ENCODE measurements at places on chromosomes 5 and 9. TPM values are rescaled to one million over a fixed set of nuclear protein-coding genes. Genes with fewer than 3 reads are reported as not detected.

DNA sequence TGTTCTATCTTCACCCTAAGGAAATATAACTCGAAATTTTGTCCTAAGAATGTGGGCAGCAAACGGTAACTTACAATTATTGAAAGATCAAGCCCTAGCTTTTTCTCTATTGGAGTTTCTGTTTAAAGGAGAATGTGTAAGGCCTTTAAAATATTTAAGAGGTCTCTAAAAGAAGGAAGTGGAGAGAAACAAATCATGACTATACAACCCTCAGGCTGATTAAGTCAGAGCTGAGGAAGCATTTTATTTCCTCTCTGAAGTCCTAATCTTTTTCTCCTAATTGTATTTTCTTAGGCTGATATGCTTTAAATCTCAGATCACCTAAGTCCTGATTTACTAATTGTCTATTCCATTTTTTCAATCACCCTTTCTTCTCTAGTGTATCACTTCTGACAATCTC, 1708.8 kb upstream of the C9orf72 start:
- H3K4me1 ChIP-seq, result no peaks in the 10 kb centered on the region
- no peak overlapping the region for H3K27ac ChIP-seq
- H3K36me3 ChIP-seq, result no peaks in the 10 kb centered on the region

DNA sequence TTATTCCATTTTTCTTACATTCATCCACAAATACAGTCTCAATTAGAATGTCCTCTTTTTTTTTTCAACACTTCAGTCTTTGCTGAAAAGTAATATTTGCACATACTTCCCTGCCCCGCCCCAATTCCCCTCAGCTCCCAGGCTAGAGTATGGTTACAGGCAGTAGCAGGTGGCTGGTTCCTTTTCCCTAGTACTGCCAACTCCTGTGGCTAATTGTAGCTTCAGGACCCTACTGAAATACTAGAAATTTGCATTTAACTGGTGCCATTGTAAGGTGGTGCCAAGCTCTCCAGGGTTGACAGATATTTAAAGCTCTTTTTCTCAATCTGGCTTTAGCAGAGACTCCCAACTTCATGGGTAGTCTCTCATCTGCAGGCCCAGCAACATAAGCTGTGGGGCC, 80.3 kb downstream of the FAM81B start:
- no peaks in the 10 kb centered on the region for H3K27me3 ChIP-seq
- H3K36me3 ChIP-seq, result peaks cover 36% of the 10 kb centered on the region
- no peaks in the 10 kb centered on the region for H3K4me1 ChIP-seq

DNA sequence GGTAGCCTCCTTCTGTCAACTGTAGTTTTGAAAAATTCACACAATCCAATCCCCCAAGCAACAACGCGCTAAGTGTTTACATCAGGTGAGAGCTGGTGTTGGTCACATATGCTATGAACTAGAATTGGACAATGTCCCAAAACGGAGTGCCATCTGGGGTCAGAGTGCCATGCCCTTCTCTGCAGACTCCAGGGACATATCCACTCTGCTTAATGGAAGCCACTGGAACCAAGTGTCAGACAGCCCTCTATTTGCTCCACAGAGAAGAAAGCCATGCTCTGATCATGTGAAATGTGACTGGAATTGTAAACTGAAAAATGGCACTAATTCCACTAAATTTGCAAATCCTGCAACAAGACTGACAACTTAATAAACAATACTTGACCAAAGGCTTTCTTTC, 12.2 kb downstream of the ABCA1 start:
- no peak overlapping the region for H3K27ac ChIP-seq
- H3K36me3 ChIP-seq, result no peaks in the 10 kb centered on the region
- no peak overlapping the region for H3K4me3 ChIP-seq
- peaks cover 8% of the 10 kb centered on the region for H3K27me3 ChIP-seq
- no peaks in the 10 kb centered on the region for H3K4me1 ChIP-seq
- no peak for DNase-seq

DNA sequence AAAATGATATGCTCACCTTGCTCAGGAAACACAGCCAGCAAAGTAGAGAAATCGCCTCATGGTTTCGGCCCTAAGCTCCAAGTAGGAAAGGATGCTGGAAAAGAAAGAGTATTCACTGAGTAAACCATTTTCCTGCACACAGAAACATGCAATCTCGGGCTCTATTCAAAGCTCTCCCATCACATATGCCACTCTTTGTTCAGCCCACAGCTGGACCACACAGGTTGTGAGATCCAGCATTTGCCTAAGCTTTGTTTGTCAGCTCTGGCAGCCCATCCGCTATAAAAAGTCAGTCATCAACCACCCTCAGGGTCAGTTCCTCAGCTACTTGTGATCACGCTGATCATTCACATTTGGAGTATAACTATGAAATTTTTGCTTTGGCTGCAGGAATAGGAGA, 96.5 kb upstream of the SMARCA2 start:
- H3K27me3 ChIP-seq, result peaks cover 2% of the 10 kb centered on the region
- no peak overlapping the region for H3K4me3 ChIP-seq
- no peaks in the 10 kb centered on the region for H3K36me3 ChIP-seq
- no peak overlapping the region for H3K27ac ChIP-seq
- H3K4me1 ChIP-seq, result no peaks in the 10 kb centered on the region
- DNase-seq, result no peak

- H3K27me3 ChIP-seq, result peaks cover 3% of the 10 kb centered on the region
- DNase-seq, result no peak
- no peak overlapping the region for H3K4me3 ChIP-seq
- no peaks in the 10 kb centered on the region for H3K4me1 ChIP-seq
- H3K27ac ChIP-seq, result no peak overlapping the region
Measured at GRCh38 chr5:67875601-67876000, 340.0 kb upstream of the PIK3R1 start.

DNA sequence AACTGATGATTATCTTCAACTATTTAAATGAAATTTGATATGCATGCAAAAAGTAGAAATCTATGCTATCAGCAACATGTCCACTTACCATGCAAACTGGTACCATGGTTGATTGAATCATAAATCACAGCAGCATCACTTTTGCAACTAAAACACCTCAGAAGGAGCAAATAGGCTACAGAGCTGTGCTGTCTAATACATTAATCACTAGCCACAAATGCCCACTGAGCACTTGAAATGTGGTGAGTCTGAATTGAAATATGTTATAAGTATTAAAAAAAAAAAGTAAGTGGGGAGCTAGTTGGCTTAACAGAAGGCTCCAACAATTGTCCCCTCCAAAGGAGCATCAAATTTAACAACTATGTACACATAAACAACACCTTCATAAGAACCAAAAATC, 112.5 kb downstream of the FAM114A2 start:
- H3K36me3 ChIP-seq, result no peaks in the 10 kb centered on the region
- H3K27me3 ChIP-seq, result no peaks in the 10 kb centered on the region
- H3K27ac ChIP-seq, result no peak overlapping the region
- H3K4me3 ChIP-seq, result no peak overlapping the region
- H3K4me1 ChIP-seq, result no peaks in the 10 kb centered on the region

GRCh38 chr5:136892000-136892399, 526.7 kb upstream of the TRPC7 start:
- H3K4me1 ChIP-seq, result no peaks in the 10 kb centered on the region
- H3K4me3 ChIP-seq, result no peak overlapping the region
- no peaks in the 10 kb centered on the region for H3K36me3 ChIP-seq
- DNase-seq, result no peak
- H3K27ac ChIP-seq, result no peak overlapping the region

DNA sequence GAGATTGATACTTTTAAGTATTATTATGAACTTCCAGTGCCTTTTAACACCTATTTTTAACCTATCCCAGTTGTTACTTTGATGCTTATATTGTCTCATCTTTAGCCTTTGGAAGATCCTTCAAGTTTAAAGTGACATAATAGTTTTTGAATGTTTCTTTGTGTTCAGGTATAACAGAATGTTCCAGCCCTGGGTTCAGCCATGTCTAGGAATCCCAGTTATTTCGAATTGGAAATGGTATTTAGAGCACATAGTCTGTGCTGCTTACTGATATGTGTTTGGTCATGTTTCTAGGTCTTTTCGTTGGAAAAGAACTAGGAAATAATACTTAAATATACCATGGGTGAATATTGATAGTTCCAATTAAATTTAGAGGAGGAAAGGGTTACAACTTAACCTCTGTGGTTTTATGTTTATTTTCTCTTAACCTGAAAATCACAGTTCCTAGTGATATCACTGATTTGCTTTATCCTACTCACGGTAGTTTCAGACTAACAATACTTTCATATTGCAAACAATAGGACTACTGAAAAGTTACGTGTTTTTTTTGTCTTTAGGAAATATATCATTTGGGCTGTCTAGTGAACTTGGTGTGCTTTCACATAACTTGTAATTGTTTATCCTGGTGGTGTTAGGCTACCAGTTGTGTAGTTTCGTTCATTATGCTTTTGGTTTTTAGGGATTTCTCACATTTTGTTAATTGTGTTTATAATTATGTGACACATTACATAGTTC, 37.8 kb downstream of the UHRF2 start:
- peak overlapping the region; percentile 45 for H3K4me3 ChIP-seq
- peaks cover 31% of the 10 kb centered on the region for H3K4me1 ChIP-seq
- H3K36me3 ChIP-seq, result peaks cover 7% of the 10 kb centered on the region
- H3K27me3 ChIP-seq, result no peaks in the 10 kb centered on the region

DNA sequence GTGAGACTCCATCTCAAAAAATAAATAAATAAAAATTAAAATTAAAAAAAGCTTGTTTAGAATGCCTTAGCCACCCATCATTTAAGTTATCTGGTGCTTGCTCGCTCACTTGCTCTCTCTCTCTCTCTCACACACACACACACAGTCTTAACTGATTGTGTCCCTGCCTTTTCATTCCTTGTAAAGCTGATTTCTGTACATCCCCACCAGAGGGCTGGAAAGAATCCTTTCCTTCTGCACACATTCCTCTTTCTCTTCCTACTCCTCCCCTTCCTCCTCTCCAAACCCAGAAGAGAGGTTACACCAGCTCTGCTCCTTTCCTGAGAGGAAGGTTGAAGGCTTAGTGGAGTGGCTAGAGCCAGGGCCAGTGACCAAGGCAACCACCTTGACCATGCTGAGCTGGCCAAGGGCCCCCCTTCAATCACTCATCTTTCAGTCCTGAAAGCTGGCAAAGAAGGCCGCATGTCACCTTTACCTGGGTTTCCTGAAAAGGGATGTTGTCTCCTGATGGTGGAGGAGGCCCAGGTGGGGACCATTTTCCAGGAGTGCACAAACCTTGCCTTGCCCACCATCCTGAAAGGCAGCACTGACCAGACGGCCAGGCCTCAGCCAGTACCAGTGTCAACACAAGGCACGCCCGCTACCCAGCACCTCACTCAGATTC, 25.6 kb downstream of the STK10 start:
- no peak overlapping the region for H3K4me3 ChIP-seq
- H3K27ac ChIP-seq, result peak overlapping the region; percentile 55
- peaks cover 68% of the 10 kb centered on the region for H3K4me1 ChIP-seq
- H3K27me3 ChIP-seq, result no peaks in the 10 kb centered on the region

DNA sequence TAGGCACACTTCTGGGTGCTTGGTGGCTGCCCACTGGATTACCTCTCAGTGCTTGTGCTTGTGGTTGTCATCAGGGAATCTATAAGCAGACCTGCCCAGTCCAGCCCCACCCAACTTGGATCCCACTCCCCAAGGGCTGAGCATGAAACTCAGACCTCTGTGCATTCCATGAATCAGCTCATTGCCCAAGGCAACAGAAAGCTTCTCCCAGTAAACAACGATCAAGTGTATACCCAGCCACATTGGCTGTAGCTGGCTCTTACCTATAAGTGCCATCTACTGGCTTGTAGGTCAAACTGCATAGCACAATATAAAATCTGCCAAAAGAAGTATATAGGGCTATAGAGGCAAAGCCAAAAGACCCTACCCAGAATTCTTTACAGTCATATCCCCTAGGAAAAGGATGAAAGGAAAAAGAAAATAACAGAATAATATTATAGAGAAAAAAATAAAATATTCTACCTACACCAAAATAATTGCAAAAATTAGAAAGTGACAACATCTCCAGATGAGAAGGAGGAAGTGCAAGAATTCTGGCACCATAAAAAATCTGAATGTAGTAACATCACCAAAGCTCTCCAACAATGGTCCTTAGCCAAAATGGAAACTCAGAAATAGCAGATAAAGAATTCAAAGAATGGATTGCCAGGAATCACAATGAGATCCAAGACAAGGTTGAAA, 321.0 kb upstream of the TRPC7 start:
- no peaks in the 10 kb centered on the region for H3K4me1 ChIP-seq
- H3K27me3 ChIP-seq, result no peaks in the 10 kb centered on the region
- H3K36me3 ChIP-seq, result no peaks in the 10 kb centered on the region
- no peak for DNase-seq
- H3K4me3 ChIP-seq, result no peak overlapping the region

TXNDC8 gene
- not detected for polyA plus RNA-seq

ANKRD34B gene
- polyA plus RNA-seq, result not detected

PCDHB14 gene
- polyA plus RNA-seq, result not detected

PCDHGA11 gene
- not detected for polyA plus RNA-seq

AMBP gene
- not detected for polyA plus RNA-seq

SLC25A2 gene
- polyA plus RNA-seq, result not detected

FGF1 gene
- not detected for polyA plus RNA-seq

OSMR gene
- not detected for polyA plus RNA-seq

All from CD4-positive, CD25-positive, alpha-beta regulatory T cell (primary cell).